ENCODE measurements at places on chromosomes 6 and 20.

- no peak for DNase-seq
Measured at GRCh38 chr6:124330197-124330596, 526.5 kb downstream of the NKAIN2 start.

- no peak for DNase-seq
Measured at GRCh38 chr6:110414669-110415068, 706 bp downstream of the DDO start.

GRCh38 chr6:44203955-44204354, 12.8 kb upstream of the MYMX start:
- DNase-seq, result no peak

GRCh38 chr6:116512111-116512559, 696 bp downstream of the CALHM5 start:
- no peak for DNase-seq

DNA sequence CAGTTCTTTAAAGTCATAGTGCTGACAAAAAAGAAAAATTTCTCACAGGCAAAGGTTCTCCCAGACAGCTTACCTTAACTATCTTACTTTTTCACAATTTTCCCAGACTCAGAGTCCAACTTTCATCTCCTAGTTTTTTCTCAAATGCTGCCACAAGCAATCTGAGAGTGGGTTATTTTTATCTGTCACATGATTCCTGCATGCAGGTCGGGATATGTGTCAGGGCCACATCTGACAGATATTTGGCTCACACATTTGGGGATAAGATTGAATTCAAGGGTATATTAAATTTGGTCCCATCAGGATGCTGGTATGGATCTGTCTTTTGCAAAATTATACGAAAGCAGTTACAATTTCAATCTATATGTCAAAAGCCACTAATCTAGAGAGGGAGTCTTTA, 50.1 kb upstream of the SMIM29 start:
- DNase-seq, result no peak
